ENCODE measurements at places on chromosomes 1 and 21.
A peak's percentile ranks its signal among the peaks of the same experiment; 100 is the strongest.

GRCh38 chr21:41086569-41086968, 81.4 kb upstream of the BACE2 start:
- no peak for DNase-seq

DNA sequence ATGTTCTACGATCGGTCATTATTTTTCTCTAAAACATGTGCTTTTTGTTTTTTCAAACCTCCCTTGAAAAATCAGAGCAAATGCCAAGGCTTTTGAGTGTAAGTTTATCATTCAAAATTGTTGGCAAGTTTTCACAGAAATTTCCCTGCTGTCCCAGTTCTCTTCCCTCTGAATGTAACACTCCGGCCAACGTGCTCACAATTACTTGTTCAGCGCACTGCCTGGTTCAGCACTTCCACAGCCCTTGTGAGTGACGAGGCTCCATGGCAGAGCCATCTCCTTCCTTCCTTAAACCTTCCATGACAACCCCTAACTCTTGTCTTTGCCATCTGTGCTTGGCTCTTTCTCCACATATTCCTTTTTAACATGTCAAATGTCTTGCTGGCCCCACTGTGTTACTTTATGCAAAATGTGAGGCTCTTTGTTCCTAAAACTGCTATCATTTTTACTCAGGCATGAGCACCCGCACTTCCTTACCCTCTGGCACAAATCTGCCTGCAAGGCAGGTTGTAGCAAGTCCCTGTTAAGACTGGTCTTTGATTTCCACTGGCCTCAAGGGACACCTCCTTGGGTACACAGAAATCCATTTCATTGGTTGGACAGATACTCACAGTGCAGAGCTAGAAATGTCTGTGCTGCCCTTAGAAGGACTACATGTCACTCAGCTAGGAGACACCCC, 142.8 kb downstream of the HUNK start:
- DNase-seq = no peak

GRCh38 chr1:165235155-165235776, 121.2 kb downstream of the LMX1A start:
- DNase-seq = no peak

DNA sequence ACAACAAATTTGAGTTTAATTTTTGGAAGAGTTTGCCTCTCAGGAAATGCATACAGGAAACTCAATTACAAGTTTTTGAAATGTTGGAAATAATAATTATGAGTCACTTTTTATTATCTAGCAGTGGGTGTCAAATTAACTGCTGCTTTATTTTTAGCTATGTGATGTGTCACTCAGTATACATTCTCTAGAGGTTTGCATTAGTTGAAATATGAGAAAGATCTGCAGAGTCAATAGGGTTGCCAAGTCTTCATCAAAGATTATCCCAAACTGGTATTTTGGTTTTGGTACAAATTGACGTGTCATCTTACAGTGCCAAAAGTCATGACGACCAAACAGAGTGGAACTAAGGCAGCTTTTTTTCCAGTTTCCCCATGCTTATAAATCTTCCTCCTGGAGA, 54.3 kb upstream of the DIPK1A start:
- DNase-seq = no peak

GRCh38 chr1:22171951-22172715, 29.2 kb upstream of the WNT4 start:
- no peak for DNase-seq

GRCh38 chr1:78758506-78758905, 108.9 kb downstream of the IFI44 start:
- DNase-seq = no peak

- peak; percentile 70 for DNase-seq
Observed at GRCh38 chr1:112544011-112544688, 35.4 kb downstream of the WNT2B start.

DNA sequence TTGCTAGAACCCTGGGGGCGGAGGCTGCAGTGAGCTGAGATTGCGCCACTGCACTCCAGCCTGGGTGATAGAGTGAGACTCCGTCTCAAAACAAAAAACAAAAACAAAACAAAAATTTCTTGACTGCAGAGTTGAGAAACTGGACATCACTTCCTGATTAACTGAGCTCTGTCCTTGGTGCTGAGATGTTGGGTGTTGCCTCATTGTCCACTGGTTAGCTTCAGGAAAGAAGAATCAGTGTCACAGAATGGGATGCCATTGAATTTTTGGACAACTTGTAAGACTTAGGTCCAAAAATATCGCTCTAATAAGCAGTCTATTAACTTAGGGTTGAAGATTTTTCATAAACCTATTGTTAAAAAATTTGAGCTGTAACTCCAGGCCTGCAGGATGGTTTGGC, 23.8 kb upstream of the KCNA10 start:
- DNase-seq = peak; percentile 86

GRCh38 chr21:15227919-15228318, 163.1 kb upstream of the NRIP1 start:
- DNase-seq = no peak

- DNase-seq = no peak
Observed at GRCh38 chr1:55555956-55556725, 341.0 kb upstream of the USP24 start.
